ENCODE measurements at places on chromosomes 11 and 22.
A peak's percentile ranks its signal among the peaks of the same experiment; 100 is the strongest.

GRCh38 chr11:46672381-46672839, 28.0 kb downstream of the ARHGAP1 start:
- no peak for DNase-seq

GRCh38 chr11:118171269-118172062, 5.0 kb downstream of the SCN2B start:
- peak; percentile 69 for DNase-seq

GRCh38 chr22:28002181-28002700, 83.2 kb upstream of the PITPNB start:
- DNase-seq, result no peak

GRCh38 chr11:76696756-76697155, 26.2 kb upstream of the LRRC32 start:
- DNase-seq, result no peak

GRCh38 chr22:46909237-46910030, 147.0 kb downstream of the TBC1D22A start:
- DNase-seq, result no peak

- no peak for DNase-seq
These were observed 29.8 kb downstream of the ANKK1 start for GRCh38 chr11:113417428-113417827.
